ENCODE measurements at places on chromosomes 7 and 10. TPM values are rescaled to one million over a fixed set of nuclear protein-coding genes. Genes with fewer than 3 reads are reported as not detected.

- DNase-seq = no peak
These were observed 2.4 kb downstream of the EIF4H start for GRCh38 chr7:74176555-74176954.

- no peak for DNase-seq
These were observed 11.1 kb downstream of the MDFIC start for GRCh38 chr7:114932991-114933390.

DNA sequence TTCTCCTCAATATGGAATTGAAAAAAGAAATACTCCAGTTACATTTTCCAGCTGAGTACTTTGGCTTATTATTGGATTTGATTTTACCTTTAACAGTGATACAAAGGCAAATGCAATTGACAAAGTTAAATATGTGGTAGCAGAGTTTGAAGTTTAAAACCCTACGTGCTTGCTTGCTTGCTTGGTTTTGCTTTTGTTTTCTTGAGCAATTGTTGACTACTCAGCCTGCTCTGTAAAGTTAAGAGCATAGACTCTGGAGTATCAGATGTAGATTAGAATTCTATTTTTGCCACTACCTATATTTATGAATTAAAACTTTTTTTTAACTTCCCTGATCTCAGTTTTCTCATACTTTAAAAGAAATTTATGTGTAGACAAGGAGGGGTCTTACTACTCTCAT, 51.4 kb downstream of the PCDH15 start:
- DNase-seq = no peak

GRCh38 chr7:102981451-102981850, 68.7 kb downstream of the LRRC17 start:
- DNase-seq = no peak

- DNase-seq = no peak
These were observed 657.8 kb upstream of the PHF14 start for GRCh38 chr7:10315881-10316280.

DNA sequence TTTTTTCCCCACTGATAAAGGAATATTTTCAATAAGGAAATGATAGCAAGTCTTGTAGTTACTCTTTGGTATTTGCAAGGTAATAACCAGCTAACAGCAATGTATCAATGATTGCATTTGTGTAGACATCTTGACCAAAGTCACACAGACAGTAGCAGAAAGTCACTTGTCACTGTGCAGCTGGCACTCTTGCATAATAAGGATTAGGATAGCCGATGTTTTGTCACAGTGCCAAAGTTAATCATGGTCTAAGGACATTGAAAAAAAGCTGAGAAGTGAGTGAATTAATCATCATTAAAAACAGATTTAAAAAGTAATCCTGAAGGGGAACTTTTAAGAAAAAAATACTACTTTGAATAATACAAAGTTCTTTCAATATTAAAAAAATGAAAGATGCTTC, 834.3 kb upstream of the C7orf33 start:
- no peak for DNase-seq

- no peak for DNase-seq
These were observed 466.9 kb downstream of the KIF20B start for GRCh38 chr10:90168244-90168643.

DNA sequence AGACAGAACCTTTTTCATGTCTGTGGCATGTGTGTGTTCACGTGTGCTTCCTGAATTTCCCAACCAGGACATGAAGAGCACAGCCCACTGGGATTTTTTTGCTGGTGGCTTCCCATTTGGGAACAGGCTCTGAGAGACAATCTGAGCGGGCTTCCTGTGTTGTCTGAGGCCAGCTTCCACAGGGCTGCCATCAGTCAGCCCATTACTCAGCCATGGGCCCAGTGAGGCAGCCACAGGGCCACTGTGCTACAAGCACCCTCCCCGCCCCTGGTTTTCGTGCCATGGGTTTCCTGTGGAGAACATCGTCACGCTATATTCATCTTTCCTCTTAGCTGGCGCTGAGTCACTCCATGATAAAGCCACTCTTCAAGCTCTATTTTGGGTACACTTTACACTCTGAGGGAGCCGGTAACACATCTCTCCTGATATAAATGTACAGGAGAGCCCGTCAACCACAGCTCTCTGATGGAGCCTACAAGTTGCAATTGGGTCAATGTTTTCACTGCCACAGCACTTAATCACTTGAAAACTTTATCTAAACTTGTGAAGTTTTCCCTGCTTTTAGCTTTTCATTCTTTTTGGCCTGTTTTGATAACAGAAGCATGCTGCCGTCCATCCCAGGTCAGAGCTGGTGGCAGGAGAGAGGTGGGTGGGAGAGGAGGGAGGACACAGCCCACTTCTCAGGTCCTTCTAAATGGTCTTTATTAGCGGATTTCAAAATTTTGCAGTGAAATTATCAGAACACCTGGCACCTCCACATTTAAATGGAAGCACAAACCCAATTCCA, 96.9 kb downstream of the HIPK2 start:
- no peak for DNase-seq

DNA sequence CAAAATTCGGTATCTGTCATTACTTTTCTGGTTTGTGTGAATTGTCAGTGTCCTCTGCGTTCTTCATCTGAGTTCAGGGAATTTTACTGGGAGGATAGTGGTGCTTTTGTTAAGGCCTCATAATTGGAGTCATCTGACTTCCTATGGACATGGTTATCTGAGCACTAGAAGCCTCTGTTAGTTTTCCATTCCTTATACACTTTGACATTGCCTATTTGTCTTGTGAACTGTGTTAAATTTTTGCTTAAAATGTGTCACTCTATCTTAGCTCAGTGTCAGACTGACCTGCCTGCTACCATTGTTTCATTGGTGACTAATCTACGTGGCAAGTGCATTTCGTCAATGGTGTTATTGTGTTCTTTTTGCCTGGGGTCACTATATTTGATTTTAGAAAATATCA, 253.3 kb downstream of the SEMA3A start:
- no peak for DNase-seq

DNA sequence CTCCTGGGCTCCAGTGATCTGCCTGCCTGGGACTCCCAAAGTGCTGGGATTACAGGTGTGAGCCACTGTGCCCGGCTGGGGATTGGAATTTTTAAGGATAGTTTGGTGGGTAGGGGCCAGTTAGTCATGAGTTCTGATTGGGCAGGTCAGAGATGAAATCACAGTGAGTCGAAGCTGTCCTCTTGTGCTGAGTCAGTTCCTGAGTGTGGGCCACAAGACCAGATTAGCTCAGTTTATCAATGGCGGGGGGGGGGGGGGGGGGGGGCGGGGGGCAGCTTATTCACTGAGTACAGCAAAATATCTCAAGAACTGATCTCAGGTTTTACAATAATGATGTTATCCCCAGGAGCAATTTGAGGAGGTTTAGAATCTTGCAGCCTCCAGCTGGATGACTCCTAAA, 11.6 kb upstream of the ERCC6 start:
- DNase-seq = no peak

GRCh38 chr10:21524526-21525366, 736 bp downstream of the SKIDA1 start:
- no peak for DNase-seq

- DNase-seq = no peak
These were observed 339.1 kb downstream of the HGF start for GRCh38 chr7:81430761-81431160.

DNA sequence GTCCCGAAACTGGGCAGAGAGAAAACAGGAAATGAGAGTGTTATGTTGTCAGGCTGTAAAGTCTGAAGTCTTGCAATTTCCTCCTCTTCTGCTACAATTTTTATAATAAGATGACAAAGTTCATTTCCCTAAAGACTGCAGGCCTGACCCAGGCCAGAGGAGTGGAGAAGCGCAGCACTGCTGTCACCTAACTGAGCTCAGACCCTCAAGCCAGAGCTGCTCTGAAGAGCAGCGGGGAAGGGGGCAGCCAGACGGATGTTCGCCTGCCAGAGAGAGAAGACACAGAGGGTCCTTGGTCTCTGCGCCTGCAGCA, 12.6 kb upstream of the AOAH start:
- peak; percentile 19 for DNase-seq

GRCh38 chr7:46173476-46174195, 252.6 kb upstream of the IGFBP3 start:
- DNase-seq = no peak

DNA sequence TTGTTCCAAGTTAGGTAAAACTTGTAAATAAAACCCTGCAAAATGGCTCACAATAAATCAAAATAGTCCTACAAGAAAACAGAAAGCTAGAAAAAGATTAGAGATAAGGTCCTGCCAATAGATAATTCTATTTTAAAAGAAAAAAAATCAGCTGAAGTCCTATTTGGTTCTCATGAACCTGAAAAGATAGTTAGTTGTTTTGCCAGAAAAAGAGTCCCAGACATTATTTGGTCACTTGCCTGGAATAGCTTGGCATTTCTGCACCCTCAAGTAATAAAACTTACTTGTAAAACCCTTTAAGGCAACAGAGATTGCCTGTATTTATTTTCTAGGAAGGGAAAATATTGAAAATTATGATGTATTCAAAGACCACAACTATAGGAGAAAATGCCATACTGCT, 47.7 kb downstream of the LRRN3 start:
- DNase-seq = no peak

GRCh38 chr7:83301416-83301815, 138.7 kb upstream of the PCLO start:
- DNase-seq = no peak

Gene CALHM3
- total RNA-seq = not detected

Gene OLAH
- not detected for total RNA-seq

Gene DNAJC2
- 30.4 TPM for total RNA-seq

Gene LIPK
- total RNA-seq = not detected

Gene ALOX5
- total RNA-seq = 13.5 TPM

Gene SPDYE6
- total RNA-seq = not detected

Gene CYP2C19
- total RNA-seq = 7.8 TPM
